Fibroblast of the conjunctiva (primary cell): ENCODE measurements at places on chromosomes 11 and 22.

DNA sequence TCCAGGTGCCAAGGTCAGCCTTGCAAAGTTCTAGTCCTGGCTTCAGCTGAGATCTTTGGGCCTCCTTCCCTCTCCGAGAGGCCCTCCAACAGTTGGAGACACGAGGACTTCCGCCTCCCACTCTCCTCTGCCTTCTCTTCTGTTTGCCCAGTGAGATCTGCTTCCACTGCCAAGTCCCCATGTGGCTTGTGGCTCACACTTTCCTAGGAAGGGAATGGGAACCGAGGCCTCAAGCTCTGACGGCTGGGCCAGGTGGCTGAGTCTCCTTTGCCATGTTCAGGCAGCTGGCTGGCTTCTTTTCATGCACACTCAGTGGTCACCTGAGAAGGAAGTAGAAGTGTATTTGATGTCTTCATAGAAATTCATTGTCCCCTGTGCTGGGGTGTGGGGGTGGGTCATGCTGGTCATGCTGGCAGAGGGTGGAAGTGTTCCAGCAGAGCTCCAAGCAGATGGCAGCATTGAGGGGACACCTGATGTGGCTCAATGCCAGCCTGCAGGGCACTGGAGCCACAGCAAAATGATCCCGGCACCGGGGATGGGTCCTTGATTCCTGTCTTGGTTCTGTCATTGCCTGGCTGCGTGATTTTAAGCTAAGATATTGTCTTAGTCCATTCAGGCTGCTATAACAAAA lies 130.4 kb downstream of the ADAMTS15 start:
- DNase-seq: no peak

GRCh38 chr11:7582338-7582985 lies 68.7 kb downstream of the PPFIBP2 start:
- DNase-seq: no peak

DNA sequence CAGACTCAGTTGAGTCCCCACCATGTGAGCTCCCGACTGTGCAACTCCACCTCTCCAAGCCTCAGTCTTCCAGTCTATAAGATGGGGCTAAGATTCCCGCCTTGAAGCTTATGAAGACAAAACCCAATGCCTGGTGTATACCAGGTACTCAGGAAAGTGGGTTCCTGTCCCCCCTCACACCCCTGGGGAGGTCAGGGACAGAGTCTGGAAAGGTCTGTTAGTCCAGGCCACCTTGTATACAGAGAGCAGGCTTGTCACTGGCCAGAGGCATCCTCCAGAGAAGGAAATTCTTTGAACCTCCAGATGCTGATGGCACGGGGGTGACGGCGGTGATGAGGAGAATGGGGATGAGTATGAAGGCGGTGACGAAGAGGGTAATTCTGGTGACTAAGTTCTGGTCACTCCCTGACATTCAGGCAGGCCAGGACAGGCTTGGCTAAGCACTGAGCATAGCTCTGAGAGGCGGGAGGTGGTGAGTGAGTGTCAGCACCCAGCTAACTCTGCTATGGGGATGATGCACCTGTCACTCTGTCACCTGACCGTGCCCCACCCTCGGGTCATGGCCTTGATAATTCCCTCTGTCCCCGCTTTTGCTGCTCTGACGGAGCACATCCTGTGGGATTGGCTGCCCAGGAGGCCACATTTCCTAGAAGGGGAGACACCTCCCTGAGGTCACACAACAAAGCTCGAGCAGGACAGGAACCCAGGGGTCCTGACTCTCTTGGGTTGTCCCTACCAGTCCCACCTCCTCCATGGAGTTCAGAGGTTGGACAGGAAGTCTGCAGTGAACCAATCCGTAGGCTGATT lies 30.9 kb upstream of the CSNK1E start:
- no peak for DNase-seq

GRCh38 chr11:68430801-68431200 lies 29.8 kb upstream of the PPP6R3 start:
- DNase-seq: no peak

DNA sequence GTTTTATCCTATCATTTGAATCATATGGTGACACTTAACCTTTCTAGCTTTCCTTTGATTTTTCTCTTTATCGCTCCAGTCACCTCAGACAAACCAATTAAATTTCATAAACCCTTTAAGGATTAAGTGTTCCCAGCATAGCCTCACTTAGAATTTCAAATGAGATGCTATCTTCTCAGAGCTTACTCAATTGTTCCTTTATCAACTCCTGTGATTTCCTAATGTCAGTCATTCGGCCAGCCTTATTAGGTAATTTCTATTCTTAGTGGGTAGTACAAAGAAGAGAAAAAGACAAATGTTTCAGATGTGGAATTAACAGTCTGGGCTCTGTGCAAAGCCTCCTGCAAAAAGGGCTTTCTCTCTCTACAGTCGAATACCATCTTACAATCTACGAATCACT lies 77.1 kb upstream of the CCDC90B start:
- no peak for DNase-seq

DNA sequence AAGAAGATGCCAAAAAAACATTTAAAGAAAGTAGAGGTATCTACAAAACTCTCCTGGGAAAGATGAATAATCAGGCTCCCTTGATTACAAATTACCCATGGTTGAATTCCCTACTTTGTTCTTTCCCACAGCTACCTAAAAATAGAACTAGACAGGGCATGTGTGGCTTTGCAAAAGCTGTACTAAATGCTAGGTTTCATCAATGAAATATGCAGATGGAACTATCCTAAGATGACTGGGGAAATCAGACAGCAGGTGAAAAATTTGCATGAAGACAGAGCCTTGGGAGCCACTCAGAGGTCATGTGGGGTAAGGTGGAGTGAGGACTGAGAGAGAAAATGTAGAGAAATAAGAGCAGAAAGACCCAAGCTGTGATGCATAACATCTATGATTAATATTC lies 14.7 kb downstream of the LAYN start:
- no peak for DNase-seq
